ENCODE measurements at places on chromosomes 1 and 21.

DNA sequence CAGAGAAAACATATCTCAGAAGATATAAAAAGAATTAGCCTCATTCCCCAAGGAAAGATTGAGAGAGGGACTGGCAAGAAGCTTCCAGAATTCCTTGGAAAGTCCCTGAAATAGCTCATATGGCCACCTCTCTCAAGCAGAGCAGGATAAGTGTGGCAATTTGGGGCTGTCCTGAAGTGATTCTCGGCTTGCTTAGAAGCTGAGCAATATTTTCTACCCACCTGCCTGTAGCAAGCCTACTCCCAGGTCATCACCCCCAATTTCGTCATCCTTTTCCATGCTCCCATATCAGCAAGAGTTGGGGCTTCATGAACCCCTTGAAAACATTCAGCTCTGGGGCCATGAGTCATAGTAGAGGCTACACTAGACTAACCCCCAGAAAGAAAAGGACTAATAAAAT lies 131.5 kb downstream of the PLPP3 start:
- no peak for DNase-seq

DNA sequence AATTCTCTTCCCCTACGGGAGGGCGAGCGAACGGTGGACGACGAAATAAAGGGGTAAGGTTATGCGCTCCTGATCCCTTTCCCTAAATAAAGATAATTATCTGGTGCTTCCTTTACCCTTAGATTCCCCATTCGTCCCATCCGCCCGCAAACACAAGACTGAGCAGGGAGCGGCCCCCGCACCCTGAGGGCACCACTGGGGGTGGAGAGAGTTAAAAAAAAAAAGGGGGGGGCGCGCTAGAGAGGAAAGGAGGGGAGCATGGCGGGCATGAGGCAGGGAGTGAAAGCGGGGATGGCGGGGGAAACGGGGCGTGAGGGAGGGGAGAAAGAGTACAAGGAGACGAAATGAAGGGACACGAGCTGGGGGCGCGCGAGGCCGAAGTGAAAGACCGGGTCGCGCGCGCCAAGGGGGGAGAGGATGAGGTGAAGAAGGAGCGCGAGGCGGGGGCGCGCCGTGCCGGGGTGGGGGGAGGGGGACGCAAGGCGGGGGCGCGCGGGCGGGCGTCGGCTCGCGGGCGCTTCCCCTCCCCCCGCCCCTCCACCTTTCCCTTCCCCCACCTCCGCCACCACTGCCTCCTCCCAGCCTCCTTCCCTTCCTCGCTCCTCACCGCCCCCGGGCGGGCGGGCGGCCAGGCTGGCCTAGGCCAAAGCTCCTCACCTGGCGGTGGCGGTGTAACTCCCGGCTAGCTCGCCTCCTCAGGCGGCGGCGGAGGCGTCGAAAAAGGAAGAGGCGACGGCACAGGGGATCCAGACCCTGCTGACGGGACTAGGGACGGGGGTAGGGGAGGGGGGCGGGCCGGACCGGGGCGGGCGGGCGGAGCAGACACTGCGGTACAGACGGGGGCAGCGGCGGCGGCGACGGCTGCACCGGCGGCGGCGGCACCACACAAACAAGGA lies 448 bp downstream of the GATAD2B start:
- DNase-seq: peak; percentile 78

DNA sequence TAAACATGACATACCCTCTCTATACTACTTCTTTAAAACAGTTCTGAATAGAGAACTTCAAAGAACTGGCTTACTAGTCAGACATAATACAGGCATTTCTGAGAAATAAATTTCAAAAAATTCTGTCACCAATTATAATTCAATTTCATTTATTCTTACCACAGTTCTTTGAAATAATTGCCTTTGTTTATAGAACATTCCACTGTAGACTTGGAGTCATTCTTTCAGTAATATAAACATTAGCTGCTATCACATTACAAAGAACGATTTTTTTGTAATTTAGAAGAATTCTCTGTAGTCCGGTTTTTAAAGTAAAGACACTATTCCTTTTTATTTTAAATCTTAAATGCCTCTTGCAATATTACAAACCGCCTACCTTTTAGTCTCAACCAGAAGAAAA lies 146.4 kb upstream of the COL11A1 start:
- no peak for DNase-seq

GRCh38 chr1:99546432-99547416 lies 99.2 kb upstream of the PALMD start:
- DNase-seq: no peak

GRCh38 chr1:244768186-244768585 lies 67.3 kb upstream of the COX20 start:
- no peak for DNase-seq

DNA sequence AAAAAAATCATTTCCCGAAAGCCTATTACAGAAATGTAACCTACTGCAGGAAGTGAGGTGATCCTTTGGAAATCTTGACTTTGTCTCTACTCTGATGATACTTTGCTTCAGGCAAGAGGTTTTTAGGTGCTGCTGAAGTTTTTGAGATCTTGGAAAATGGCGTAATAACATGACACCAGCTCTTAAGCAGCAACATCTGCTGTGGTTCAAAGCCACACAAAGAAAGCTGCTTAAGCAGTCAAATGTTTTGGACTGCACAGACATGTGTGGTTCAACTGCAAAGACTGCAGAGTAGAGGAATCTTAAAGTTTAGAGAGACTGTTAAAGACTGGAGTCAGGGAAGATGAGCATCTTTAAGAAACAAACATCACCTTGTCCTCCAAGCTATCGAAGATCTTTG lies 139.0 kb downstream of the RASAL2 start:
- no peak for DNase-seq

DNA sequence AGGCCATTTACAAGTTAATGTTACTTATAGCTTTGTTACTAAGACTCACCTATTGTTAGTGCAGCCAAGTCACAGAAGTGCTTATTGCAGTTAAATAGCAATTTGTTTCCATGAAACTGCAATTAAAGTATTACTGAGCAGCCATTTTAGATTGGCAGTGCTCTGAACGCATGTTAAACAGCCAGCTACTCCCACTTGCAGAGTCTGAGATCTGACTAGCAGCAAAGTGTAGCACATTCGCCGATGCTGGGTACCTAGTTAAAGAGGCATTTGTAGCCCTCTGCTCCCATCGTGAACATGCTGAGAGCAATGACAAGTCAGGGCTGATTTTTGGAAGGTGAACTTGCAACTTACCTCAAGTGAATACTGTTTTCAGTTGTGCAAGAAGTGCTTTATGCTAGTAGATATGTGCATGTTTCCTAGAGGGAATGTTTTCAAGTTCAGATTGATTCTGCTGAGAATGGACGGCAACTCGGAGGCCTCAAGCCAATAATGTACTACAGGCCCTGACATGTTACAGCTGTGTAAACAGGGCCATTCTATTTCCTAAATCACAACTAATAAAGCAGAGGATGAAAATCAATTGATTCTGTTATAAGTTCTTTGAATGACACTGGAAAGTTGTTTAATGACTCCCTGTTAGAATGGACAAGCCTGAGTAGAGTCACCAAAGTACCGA lies 19.8 kb downstream of the LMO4 start:
- DNase-seq: no peak

- no peak for DNase-seq
These were observed 97.2 kb downstream of the PCBP3 start for GRCh38 chr21:45740491-45741357.

- DNase-seq: no peak
These were observed 114.6 kb upstream of the VAV3 start for GRCh38 chr1:108079440-108080025.

GRCh38 chr1:217871955-217872354 lies 240.8 kb downstream of the SPATA17 start:
- no peak for DNase-seq

GRCh38 chr21:18443701-18444100 lies 40.1 kb upstream of the TMPRSS15 start:
- no peak for DNase-seq

DNA sequence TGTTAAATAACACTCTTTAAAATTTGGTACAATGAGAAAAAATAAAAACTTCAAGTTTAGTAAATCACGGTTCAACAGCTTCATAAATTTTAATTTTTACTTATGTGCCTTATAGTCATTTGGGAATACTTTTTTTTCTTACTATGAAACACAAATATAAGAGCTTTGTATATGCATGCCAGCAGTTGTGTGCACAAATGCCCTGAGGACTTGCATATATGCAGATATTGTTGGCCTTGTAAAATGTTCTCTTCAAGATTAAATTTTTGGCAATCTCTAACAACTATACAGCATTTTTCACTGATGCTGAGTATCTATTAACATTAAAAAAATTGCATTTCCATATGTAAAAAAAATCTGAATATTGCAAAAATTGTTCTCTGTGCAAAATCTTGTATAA lies 458.7 kb upstream of the BRINP3 start:
- no peak for DNase-seq

DNA sequence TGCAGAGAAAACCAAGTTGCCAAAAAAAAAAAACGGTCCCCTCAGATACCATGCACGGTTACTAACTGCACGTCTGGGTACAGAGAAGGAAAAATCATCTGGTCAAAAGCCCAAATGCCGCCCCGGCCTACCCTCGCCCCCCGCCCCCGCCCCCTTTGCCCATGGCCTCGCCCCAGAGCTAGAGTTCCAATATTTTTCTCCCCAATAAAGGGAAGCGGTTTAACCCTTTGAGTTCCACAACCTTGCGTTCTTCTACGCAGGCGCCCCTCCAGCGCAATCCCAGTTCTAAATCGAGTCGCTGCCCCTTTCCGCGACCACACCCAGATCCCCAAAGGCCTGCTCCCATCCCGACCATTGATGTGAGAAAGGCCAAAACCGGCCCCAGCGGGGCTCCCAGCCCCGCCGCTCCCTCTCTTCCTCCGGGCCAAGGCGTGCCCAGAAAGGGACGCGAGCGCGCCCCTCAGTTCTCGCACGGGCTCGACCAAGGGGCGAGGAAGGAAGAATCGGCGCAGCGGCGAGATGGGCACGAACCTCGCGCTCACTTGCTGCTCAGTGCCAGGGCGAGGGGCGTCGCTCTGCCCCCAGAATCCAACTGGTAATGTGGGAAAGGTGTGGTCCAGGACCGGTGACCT lies 797 bp downstream of the WDR47 start:
- peak; percentile 63 for DNase-seq

- DNase-seq: no peak
These were observed 37.1 kb downstream of the PIGK start for GRCh38 chr1:77182083-77182482.

DNA sequence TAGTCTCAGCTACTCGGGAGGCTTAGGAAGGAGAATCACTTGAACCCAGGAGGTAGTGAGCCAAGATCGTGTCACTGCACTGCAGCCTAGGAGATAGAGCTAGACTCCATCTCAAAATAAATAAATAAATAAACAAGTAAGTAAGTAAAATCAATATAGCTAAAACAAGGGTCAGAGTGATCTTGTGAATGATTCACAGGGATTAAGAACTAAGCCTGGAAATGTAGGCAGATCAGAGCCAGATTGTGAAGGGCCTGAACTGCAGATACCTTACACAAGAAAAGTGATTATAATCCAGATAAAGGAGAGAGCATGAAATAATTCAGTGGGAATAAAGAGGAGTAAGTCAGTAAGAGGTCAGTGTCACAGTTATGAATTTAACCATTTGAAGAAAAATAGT lies 41.5 kb downstream of the COP1 start:
- DNase-seq: no peak

- peak; percentile 48 for DNase-seq
These were observed 355.1 kb downstream of the NPHP4 start for GRCh38 chr1:5637171-5637570.

- no peak for DNase-seq
These were observed 123.5 kb downstream of the TIAM1 start for GRCh38 chr21:31220575-31220974.

GRCh38 chr1:115426231-115426771 lies 88.3 kb upstream of the NGF start:
- no peak for DNase-seq

DNA sequence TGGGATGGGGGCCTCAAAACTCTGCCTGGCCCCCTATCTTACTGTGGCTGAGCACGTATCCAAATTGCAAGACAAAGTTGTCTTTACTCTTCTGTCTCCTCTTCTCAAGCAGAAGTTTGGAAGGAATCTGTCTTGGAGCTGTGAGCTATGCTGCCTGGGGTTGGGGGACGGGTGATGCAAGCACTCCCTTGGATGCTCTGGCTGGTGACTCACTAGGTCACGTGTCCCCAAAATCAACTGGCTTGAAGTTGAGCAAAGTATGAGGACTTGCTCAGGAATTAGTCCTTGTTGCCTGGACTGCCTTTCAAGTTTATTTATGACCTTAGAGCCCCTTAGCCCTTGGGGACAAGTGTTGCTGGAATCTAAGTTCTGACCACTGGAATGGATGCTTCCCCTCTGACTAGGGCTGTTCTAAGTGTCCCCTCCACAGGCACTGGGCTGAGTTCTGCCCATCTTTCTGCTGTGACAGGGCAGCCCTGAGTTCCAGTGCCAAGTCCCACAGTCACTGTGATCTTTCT lies 269.5 kb downstream of the HHAT start:
- DNase-seq: no peak

GRCh38 chr1:229570891-229571516 lies 12.5 kb upstream of the ABCB10 start:
- DNase-seq: no peak

DNA sequence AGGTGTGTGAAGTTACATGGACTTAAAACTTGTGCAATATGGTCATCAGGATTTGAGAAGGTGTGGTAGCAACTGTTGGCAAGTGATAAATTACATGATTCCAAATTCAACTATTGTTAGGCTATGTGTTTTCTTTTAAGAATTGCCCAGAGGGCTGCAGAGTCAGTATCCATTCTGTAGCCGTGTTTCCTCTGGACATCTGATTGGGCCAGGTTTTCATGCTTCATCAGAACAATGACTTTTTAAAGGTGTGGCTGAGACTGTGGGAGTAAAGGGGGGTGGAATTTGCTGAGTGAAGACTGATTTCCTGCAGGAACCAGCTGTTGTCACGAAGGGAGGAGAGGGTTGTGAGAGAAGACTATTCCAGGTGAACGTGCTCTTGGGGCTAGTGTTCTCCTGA lies 1.7 kb upstream of the HRNR start:
- DNase-seq: no peak

DNA sequence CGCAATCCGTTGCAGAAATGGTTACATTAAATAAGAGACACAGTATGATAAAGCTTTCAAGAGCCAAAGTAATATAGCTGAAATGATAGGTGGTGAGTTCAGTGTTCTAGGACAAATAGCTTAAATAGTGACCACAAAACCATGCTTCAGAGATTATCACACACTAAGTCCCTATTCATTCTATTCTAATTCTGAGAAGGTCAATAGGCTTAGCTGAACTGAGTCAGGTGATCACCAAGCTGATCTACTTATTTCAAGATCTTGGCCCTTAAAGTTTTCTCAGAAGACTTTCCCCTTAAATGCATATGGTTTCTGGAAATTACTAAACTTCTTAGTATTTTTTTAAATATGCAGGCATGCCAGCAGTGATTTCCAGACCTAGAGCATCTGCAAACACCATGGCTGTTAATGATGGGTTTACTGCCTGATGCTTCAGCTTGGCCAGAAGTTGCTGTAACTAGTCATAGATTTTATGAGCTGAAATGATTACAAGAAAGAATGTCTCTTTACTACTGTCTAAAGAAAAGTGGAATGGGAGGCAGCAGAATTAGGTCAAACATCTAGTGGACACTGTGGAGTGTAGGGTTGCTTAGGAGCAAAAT lies 242.9 kb downstream of the ST6GALNAC3 start:
- DNase-seq: no peak

- DNase-seq: no peak
These were observed 133.0 kb downstream of the URB2 start for GRCh38 chr1:229759037-229759435.
